ENCODE measurements at places on chromosomes 2 and 18.

GRCh38 chr2:73070643-73071359 is 711 bp downstream of the SFXN5 start:
- no peak for DNase-seq

- DNase-seq: no peak
Measured at GRCh38 chr2:99772591-99773331, 282.9 kb upstream of the REV1 start.

- DNase-seq: no peak
Measured at GRCh38 chr2:160210599-160211138, 10.6 kb upstream of the ITGB6 start.

- no peak for DNase-seq
Measured at GRCh38 chr18:5309888-5310470, 14.5 kb upstream of the ZBTB14 start.

DNA sequence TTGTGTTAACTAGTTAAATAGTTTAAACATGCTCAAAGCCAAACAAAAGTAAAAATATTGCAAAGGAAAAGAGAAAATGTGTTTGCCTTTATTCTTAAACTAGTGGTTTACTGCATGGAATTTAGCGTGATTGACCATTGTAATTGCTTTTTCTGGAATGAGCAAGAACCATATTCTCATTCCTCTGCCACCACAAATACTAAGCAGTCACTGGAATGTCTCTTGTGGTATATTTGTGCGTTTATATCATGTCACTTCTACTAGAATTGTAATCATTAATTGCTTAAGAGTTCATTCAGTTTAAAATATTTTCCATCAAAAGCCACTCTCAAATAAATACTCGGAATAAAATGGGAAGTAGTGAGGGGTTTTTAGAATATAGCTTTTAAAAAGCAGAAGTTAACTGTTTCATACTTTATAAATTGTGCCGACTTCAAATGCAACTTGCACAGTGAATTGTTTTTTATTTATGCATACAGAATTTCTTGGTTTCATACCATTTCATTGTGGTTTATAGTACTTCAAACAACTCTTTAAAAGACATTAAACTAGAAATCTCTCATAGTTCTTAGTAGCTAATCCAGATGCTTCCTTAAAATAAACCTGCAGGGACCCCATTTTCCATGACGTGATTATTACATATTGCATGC is 288.1 kb downstream of the EPHA4 start:
- DNase-seq: no peak

GRCh38 chr2:42494355-42495233 is 812 bp upstream of the KCNG3 start:
- DNase-seq: peak; percentile 86

DNA sequence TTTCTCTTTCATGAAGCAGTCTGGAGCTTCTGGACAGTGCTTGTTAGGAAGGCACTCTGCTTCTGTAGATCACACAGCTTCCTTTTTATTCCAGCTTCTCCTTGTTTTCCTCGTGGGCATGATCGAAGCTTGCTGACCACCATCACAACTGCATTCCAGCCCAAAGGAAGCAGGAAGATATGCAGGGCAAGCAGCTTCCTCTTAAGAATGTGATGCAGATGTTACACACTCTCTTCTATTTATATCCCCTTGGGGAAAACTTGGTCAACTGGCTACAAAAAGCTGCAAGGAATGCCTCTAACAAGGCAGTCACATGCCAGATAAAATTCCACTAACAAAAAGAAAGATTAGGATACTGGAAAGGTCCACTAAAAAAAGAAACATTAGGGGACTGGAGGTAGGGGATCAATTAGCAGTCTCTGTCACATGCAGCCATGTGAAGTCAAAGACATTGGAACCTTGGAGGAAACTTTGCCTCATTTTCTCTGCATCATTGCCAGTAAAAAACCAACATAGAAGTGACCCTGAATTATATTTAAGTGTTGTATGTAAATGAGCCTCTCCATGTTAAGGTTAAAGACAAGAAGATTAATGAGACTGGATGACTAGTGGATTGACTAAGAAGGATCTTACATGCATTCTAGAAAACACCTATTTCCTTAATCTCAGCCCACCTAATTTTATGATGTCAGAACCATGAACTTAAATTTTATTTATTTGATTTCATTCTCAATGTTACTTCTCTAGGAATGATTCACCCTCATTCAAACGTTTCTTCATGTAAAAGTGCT is 98.3 kb downstream of the NAB1 start:
- peak; percentile 19 for DNase-seq

DNA sequence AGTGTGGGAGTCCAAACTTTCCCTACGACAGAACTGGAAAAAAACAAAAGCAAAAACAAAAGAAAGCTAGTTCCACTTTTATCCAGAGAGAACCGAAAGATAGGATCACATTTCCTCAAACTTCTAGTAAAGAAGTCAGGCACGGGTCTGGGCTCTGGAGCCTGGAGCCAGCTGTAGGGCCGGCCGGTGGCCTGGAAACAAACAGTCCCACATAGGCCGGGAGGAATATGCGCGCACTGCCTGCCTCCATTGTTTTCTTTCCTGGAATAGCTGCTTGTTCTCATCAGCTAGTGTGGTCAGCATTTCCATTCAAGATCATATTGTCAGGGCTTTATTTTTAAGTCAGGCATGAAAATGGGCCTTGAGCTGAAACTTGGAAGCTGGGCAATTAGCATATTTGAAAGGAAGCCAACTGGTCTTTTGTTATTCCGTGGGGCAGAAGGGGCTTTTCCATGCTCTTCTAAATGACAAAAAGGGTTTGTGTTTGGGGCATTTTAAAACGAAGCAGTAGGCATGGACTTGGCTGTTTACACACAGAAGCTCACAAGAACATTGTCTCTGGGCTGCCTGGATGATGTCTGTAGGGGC is 58.7 kb upstream of the RFX8 start:
- peak; percentile 48 for DNase-seq

GRCh38 chr2:237059155-237059875 is 26.4 kb upstream of the COPS8 start:
- DNase-seq: peak; percentile 27

GRCh38 chr2:26609839-26610277 is 31.3 kb downstream of the CIB4 start:
- DNase-seq: no peak

GRCh38 chr2:62589691-62590356 is 83.8 kb upstream of the TMEM17 start:
- DNase-seq: no peak

- peak; percentile 44 for DNase-seq
Measured at GRCh38 chr18:23703057-23703986, 14.1 kb downstream of the LAMA3 start.

DNA sequence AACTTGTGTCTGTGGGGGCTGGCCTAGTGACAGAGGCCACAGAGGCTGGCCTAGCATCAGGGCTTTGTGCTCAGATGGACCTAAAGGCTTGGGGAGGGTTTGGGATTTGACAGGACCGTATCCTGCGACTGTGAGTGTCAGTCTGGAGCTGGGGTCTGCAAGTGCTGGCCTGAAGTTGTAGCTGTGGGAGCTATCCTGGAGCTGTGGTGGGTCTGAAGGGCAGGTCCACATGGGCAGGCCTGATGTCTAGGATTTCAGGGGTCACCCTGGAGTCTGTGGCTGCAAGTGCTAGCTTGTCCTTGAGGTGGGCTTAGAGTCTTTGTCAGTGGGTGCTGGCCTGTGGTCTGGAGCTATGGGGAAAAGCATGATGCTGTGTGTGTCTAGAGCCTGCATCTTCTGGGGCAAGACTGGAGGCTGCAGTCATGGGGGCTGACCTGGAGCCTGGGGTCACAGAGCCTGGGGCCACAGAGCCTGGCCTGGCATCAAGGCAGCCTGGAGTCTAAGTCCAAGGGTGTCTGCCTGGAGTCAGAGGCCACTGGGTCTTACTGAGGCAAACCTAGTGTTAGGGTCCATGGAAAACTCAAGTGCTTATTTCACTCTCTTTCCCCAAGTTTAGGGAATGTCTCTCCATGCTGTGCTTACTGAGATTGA is 3.6 kb downstream of the REG3A start:
- no peak for DNase-seq

GRCh38 chr2:211396815-211397214 is 840.4 kb downstream of the CPS1 start:
- no peak for DNase-seq

Measured in muscle of back (tissue), 13 donors.